Activated naive CD8-positive, alpha-beta T cell treated with anti-CD3 and anti-CD28 coated beads, Interleukin-2, amount 50 U/mL, for 24 hours (primary cell): ENCODE measurements at places on chromosomes 2 and 18.

- DNase-seq = no peak
Measured at GRCh38 chr2:182666674-182667314, 49.3 kb upstream of the DNAJC10 start.

- no peak for DNase-seq
Measured at GRCh38 chr2:189408294-189408693, 33.0 kb upstream of the WDR75 start.

- DNase-seq = peak; percentile 69
Measured at GRCh38 chr2:241739651-241740050, 5.2 kb downstream of the D2HGDH start.

DNA sequence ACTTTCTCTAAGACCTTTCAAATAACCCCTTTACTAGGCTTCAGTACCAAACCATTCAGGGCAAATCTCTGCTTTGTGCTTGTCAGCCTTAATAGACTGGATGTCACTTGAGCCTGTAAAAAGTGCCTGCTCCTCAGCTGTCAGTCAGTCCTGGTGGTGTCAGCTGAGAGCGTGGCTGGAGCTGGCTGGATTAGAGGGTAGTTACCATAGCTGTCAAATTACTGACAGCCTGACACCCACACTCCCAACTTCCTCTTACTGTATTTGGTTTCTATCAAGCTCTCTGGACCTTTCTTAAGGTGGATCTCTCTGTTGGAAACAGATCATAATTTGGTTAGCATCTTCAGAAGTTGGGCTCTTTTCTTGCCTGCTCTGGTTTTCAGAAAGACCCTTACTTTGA is 371.4 kb upstream of the ATP5MC3 start:
- no peak for DNase-seq

GRCh38 chr2:168934826-168935225 is 33.7 kb downstream of the G6PC2 start:
- DNase-seq = no peak

GRCh38 chr2:70566464-70566863 is 12.8 kb upstream of the TGFA start:
- DNase-seq = no peak

- DNase-seq = no peak
Measured at GRCh38 chr2:22701561-22702160, 683.3 kb upstream of the KLHL29 start.

GRCh38 chr2:190843890-190844699 is 36.5 kb upstream of the GLS start:
- DNase-seq = peak; percentile 44

- DNase-seq = no peak
Measured at GRCh38 chr18:31176531-31176930, 13.9 kb upstream of the DSC1 start.

DNA sequence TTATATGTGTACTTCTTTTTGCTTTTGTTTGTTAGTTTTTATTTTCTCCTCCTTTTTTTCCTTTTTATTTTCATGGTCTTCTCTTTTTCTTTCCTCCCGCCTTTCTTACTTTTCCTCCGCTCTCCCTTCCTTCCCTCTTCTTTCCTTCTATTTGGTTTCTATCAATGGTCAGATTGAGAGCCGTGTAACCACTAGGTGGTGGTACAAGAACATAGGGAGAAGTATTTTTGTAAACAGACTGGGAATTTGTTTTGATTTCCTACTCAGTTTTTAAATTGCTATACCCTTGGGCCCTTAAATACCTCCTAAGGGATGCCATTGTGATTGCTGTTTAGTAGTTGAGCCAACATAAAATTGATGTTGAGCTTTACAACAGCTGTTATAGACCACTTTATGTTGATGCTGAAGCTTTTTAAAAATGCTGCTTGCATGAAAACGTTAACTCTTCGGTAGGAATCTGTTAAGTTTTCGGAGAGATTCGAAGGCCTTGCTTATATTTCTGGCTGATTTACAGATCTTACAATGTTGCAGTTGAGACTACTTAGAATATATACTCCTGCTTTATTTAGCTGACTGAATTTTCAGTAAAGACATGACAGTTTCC is 124.2 kb downstream of the UBE2E3 start:
- DNase-seq = no peak

- DNase-seq = no peak
Measured at GRCh38 chr2:75506101-75506697, 54.5 kb downstream of the EVA1A start.

GRCh38 chr2:133146893-133147292 is 421.4 kb downstream of the NCKAP5 start:
- no peak for DNase-seq

GRCh38 chr2:107635883-107636282 is 190.8 kb upstream of the RGPD4 start:
- no peak for DNase-seq

GRCh38 chr2:212815453-212815852 is 276.9 kb upstream of the ERBB4 start:
- DNase-seq = peak; percentile 11

DNA sequence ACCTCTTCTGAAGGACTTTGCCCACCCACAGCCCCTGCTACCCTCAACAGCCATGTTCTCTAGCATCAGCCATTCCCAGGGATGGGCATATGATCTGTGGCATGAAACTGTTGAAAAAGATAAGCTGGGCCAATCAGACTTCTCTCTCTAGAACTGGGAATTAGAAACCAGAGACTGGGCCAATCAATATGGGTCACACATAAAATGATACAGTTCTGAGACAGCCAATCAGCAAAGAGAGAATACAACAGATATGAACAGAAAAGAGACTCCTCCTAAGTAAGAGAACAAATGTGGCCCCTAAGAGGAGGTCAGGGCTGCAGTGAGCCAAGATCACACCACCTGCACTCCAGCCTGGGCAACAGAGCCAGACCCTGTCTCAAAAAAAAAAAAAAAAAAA is 2.1 kb downstream of the KIDINS220 start:
- no peak for DNase-seq

- DNase-seq = no peak
Measured at GRCh38 chr18:25181993-25182392, 170.0 kb downstream of the ZNF521 start.

DNA sequence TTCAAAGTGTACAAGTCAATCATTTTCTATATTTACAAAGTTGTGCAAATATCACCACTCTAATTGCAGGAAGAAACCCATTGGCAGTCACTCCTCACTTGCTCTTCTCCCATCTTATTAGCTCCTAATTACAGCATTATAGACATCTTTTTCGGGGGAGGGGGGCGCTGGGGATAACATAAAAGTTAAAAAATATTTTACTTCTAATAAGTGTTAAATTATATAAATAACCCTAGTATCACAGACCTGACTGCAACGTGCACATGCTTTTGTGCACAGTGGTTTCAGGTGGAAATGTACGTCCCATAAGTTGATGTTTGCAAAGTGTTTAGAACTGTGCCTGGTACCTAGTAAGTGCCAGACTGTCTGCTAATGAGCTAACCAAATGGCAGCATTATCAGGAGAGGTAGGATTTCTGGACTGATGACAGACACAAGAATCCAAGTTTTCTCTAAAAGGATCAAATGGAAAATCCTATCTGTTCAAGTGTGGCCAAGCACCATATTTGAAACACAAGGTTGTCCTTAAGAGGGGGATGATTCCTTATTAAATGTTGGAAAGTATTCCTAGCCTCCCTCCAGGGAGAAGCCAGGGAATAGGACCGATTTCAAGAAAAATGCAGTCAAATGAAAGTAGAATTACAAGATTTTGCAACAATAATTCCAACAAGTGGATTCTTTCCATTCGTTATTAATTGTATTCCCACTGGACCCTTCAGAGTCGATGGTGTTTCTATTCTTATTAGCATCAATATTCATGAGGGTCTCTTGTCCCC is 70.0 kb downstream of the ACKR3 start:
- DNase-seq = no peak

GRCh38 chr18:34867520-34867919 is 157.4 kb downstream of the DTNA start:
- DNase-seq = peak; percentile 16

- DNase-seq = no peak
Measured at GRCh38 chr2:233211548-233211895, 40.0 kb upstream of the ATG16L1 start.

- no peak for DNase-seq
Measured at GRCh38 chr2:58130238-58130637, 83.6 kb downstream of the VRK2 start.

GRCh38 chr2:84029903-84030575 is 429.0 kb downstream of the SUCLG1 start:
- no peak for DNase-seq

DNA sequence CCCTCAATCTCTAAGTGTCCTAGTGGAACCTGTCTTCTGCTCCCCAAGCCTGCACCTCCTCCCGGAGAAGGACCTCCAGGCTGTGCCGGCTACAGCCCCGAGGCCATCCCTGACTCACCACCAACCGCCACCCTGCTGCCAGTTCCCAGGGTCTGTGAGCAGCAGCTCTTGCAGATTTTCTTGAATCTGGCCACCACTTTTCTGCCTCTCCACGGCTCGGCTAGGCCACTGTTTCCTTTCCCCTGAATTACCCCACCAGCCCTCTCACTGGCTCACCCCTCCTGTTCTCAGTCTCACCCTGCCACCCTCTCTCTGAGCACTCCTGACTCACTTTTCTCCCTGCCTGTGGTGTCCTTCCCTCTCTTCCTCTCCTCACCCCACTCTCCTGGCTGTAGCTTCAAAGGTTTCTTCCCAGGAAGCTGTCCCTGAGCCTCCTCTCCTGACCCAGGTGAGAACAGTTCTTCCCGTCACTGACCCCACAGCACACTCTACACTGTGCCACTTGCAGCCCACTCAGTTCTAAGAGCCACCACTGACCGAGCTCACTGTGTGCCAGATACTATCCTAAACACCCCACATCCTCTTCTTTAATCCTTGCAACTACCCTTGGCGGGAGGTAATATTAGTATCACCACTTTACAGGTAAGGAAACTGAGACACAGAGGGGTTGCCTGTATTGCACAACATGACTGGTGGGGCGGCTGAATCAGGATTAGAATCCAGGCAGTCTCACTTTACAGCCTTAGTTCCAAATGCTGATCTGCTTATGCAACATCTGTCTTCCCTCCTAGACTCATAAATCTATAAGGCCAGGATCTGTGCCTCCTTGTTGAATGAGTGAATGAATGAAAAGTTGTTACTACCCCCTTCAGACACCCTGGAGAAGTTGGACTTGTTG is 111.6 kb downstream of the SMAD7 start:
- no peak for DNase-seq

- no peak for DNase-seq
Measured at GRCh38 chr2:162795312-162795711, 43.3 kb downstream of the KCNH7 start.

- peak; percentile 68 for DNase-seq
Measured at GRCh38 chr2:241803387-241804325, 5.3 kb upstream of the NEU4 start.

DNA sequence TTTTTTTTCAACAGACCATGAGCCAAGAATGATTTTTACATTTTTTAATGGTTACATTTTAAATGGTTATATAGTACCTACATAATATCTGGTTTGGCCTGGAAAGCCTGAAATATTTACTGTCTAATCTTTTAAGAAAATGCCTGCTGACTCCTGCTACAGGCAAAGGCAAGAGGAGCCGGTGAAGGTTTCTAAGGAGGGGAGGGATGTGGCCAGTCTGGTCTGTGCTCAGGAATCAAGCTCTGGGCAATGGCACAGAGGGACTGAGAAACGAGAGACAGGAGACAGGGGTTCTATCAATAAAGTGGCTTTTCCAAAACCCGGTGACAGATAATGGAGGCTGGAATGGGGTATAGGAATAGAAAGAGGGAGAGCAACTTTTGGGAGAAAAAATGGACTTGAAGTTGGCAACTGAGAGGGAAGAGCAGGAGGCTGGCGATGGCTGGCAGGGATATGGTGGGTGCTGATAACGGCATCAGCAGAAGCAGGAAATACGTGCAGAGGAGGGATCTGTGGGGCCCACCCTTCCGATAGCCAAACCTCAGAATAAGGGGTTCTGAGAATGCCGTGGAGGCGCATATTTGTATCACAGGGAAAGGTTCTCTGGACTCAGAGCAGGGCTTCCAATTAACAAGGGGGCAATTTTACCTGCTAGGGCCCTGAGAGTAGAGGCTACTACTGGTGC is 64.0 kb upstream of the DNMT3A start:
- no peak for DNase-seq
